ENCODE measurements at places on chromosomes 7 and 10.

DNA sequence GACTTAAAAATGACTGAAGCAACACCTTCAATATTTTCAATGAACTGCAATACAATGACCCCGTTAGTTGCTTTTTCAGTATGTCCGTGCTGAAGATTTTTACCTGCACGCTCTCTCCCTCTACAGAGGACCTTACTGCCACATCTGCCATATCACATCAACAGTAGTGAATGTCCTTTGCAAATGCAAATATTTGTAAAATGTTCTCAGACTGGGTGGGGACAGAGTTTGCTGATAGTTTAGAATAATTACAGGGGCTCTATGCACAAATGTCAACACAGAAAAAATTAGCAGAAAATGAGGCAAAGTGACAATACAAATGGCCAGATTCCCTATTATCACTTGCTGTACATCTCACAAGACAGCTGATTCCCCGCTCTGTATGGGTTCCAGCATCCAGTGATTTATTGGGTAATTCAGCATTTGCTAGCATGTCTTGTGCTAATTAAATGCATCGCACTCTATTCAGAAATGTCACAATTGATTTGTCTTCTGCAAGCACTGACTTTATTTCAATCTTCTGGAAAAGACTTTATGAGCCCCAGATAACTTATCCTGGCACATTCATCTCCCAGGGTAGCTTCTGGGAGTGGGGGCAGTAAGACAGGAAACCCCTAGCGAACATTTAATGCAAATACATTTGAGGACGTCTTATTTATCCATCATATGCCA is 69.1 kb upstream of the PTER start:
- no peak for DNase-seq

DNA sequence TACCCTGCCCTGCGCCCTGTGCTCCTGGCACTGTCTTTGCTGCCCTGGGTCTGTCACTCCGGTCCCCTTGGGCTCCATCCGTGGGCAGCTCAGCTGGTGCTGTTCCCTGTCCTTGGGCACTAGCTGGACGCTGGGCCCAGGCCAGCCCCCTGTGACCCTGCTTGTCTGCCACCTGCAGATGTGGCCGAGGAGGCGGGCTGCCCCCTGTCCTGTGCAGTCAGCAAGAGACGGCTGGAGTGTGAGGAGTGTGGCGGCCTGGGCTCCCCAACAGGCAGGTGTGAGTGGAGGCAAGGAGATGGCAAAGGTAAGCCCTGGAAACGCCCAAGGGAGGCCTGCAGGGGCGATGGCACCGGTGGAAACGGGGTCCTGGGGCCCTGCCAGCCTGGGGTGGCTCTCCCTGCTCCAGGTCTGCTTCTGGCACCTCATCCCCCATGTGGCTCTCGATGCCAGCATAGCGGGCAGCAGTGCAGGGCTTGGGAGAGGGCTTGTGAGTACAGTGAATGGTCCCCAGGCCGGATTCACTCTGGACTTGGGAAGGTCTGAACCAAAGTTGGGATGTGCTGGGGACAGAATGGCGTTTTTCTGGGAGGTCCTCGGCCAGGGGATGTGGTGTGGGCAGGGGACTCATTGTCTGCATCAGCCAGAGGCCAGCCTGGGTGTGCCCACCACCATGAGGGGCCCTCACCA is 26.2 kb upstream of the CSGALNACT2 start:
- no peak for DNase-seq

GRCh38 chr10:128571745-128572144 is 445.5 kb upstream of the MKI67 start:
- no peak for DNase-seq

GRCh38 chr10:5081091-5081490 is 13.1 kb upstream of the AKR1C3 start:
- DNase-seq = no peak

DNA sequence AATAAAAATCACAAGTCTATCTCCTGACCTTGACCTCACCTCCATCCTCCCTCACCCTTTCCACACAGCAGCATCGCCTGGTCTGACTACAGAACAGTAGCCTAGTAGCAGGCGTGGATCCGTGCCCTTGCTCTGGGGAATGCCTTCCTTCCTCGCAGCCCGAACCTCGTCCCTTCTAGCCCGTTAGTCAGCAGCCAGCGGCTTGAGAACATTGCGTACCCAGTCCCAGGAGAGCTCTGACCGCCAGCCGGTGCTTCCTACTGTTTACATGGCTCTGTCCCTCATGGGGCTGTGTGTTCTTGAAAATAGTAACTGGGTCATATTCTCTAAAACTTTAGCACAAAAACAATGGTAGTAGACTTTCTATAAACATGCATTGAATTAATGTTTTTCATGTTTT is 682.7 kb upstream of the IGFBP3 start:
- no peak for DNase-seq

GRCh38 chr10:113692271-113692670 is 12.6 kb downstream of the CASP7 start:
- DNase-seq = no peak

DNA sequence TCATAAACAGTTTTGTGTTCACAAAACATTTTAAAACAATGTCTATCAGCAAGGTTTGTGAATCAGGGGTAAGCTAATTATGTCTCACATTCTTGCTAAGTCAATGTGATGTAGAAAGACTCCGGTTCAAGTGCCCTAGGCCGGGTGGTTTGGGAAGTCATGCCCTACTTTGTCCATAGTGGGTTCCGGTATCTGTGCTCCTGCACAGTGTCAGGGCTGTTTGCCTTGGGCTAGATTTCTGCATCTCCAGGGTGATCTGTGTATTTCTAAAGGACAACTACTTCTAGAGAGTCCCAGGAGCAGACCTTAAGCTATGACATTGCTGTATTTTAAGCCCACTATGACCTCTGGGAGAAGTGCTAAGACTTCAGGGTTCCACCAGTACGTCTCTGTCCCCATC is 504.1 kb downstream of the PLXNA4 start:
- DNase-seq = no peak

- no peak for DNase-seq
Measured at GRCh38 chr7:148872188-148872587, 11.9 kb downstream of the EZH2 start.

GRCh38 chr7:8444468-8444769 is 11.0 kb downstream of the NXPH1 start:
- DNase-seq = no peak

GRCh38 chr7:127870231-127870907 is 160.9 kb downstream of the LRRC4 start:
- DNase-seq = no peak

DNA sequence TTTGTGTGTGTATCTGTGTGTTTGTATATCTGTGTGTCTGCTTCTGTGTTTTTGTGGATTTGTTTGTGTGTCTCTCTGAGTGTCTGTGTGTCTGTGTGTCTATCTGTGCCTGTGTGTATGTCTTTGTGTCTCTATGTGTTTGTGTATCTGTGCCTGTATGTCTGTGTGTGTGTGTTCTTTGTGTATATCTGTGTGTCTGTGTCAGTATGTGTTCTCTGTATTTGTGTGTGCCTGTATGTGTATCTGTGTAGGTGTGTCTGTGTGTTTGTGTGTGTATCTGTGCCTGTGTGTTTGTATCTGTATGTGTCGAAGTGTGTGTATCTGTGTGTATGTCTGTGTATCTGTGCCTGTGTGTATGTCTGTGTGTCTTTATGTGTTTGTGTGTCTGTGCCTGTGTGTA is 118.2 kb downstream of the SH2D4B start:
- DNase-seq = no peak

DNA sequence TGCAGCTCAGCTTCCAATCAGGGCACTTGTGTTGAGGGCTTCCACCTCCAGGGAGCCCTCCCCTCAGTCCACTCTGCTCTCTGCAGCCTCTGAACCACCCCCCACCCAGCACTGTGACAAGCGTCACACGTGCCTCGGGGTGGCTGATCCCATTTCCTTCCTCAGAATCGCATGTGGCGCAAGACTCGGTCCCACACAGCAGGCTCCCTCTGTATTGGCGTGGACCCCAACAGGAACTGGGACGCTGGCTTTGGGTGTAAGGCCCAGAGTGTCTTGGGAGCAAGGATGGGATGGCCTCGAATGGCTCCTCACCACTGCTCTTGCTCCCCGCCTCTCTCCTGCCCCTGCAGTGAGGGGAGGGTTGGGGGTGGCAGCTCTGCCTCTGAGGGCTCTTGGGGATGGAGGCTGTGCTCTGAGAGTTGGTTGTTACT is 4.1 kb downstream of the CPA1 start:
- no peak for DNase-seq

- DNase-seq = no peak
Measured at GRCh38 chr10:6046773-6047611, 15.2 kb downstream of the IL2RA start.

- DNase-seq = peak; percentile 81
Measured at GRCh38 chr10:102644066-102644645, at the start of gene TRIM8. Gene TRIM8, plus strand, starts transcription at chr10:102644479. Its CDS starts 139 bp downstream, at chr10:102644618.

DNA sequence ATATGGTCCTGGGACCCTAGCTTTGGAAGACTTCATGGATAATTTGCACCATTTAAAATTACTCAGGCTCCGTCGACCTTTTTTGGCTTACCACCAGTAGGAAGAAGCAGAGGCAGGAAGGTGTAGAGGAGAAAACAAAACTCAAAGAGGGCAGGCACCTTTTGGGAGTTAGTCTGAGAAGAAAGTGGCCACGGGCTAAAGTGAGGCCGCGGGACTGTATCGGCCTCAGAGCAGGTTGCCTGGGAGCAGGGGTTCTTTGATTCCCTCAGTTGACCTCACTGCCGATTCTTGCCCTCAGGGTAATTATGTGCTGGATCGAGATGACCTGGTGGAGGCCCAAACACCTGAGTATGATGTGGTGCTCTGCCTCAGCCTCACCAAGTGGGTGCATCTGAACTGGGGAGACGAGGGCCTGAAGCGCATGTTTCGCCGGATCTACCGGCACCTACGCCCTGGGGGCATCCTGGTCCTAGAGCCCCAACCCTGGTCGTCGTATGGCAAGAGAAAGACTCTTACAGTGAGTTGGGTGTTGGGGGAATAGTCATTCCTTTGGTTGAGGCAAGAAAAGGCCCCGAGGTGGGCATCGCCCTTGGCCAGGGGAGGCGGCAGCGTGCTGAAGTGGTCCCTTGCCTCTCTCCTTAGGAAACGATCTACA is 3.1 kb downstream of the MEPCE start:
- no peak for DNase-seq

DNA sequence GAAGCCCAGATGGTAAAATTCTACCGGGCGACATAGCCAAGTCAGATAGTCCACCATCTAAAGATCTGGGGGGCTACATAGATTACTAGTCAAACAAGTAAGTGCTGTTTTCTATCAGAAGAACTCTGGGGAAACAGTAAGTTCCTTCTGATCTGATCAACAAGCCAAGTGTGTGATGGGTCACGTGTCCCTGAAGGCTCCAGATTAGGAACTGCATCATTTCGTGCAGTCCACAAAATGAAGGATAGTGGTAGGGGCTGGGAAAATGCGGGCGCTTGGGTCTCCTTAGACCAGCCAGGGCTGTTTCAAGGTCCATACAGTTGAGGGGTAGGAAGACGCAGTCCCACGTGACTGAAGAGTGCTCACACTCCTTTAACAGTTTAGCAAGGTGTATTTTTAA is 1.8 kb upstream of the CHN2 start:
- DNase-seq = no peak

- no peak for DNase-seq
Measured at GRCh38 chr7:54705436-54705835, 53.6 kb downstream of the SEC61G start.

DNA sequence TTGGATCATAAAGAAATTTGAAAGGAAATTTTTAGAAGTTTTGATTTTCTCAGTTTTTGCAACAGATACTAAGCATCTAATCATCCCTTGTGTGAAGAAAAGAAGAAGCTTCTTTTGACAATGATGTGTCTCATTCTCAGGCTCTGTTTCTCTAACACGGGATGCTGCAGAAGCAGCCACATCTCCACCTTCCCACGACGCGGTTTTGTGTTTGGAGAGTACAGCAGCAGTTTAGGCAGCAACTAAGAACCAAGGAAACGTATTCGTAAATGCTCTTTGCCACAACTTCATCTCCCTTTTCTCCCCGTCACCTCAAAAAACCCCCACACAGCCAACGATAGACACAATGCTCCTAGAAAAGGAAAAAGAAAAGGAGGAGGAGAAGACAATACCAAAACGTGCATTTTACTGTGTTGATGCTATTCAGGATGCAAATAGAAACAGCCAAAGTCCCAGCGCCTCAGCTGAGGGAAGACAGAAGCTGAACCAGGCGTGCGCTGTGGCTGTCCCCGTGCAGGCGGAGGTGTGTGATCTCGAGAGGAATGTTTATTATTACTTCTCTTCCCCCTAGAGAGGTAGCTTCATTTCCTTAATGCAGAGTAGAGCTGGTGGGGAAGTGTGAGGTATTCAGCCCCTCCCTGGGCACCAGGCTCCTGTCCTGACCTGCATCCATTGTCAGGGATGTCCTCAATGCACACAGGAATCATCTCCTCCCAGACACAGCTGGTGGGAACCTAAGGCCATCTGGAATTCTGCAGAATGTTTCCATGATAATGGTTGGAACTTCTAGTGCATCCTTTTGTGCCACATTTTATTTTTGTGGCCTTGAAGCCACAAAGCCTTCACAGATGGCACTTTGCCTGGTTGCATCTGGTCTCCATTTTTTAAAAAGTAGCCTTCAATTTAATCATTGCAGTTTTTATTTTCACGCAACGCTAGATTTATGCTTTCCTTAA is 174.6 kb upstream of the KLF6 start:
- DNase-seq = no peak

- no peak for DNase-seq
Measured at GRCh38 chr7:1260244-1260635, 27.6 kb downstream of the UNCX start.

GRCh38 chr10:114943000-114943399 is 5.0 kb downstream of the TRUB1 start:
- no peak for DNase-seq

GRCh38 chr7:82810558-82811259 is 352.0 kb downstream of the PCLO start:
- no peak for DNase-seq

DNA sequence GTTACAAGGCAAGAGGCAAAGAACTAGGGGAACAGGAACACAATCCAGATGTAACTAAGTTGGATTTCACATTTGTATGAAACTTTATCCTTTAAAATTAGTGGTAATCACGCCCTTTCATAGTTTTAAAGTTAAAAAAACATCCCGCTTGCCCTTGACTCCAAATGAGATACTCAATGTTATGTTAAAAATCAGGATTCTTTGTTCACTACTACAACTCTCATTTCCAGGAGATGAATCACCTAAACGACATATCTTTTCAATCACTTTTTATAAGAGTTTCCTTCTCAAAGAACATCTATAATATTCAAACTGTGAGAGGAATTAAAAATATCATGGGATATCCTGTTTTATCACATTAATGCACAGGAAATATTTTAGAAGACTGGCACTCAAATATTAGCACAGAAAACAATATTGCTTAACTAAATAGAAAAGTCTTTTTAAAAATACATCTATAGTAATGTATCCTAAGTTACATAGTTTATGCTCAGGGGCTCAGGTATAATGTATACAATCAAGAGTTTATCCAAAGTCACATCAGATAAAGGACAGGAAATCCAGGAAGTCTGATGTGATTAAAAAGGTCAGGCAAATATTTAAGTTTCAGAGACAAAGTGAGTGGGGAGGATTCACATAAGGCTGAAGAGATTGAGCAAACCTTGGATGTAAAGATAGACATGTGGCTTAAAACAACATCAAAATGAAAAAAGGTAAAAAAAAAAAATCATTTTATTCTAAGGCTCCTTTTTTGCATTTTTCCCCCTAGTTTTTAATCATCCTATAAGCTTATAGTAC is 41.9 kb downstream of the CADPS2 start:
- no peak for DNase-seq

- DNase-seq = peak; percentile 91
Measured at GRCh38 chr10:26479766-26480492, 41.8 kb downstream of the APBB1IP start.
